ENCODE measurements at places on chromosomes 1 and 21. TPM values are rescaled to one million over a fixed set of nuclear protein-coding genes. Genes with fewer than 3 reads are reported as not detected.

The CYP4A22 gene
- not detected for total RNA-seq

The SLC44A5 gene
- total RNA-seq: 2.9 TPM

The AKR7A3 gene
- 0.30 TPM for total RNA-seq

The SLAMF9 gene
- total RNA-seq: not detected

The RHBDL2 gene
- not detected for total RNA-seq

Data from epithelial cell of umbilical artery (primary cell).